ENCODE measurements at places on chromosomes 5 and 9.

- no peak for DNase-seq
Observed at GRCh38 chr9:126536841-126537465, 76.8 kb upstream of the LMX1B start.

- no peak for DNase-seq
Observed at GRCh38 chr9:5532790-5533189, 22.5 kb downstream of the PDCD1LG2 start.

- no peak for DNase-seq
Observed at GRCh38 chr5:11407556-11408145, 496.6 kb downstream of the CTNND2 start.

- no peak for DNase-seq
Observed at GRCh38 chr9:93060746-93061259, 2.3 kb downstream of the SUSD3 start.

- no peak for DNase-seq
Observed at GRCh38 chr5:55187370-55187769, 14.4 kb upstream of the CDC20B start.

GRCh38 chr5:79672392-79672791 lies 17.2 kb upstream of the CMYA5 start:
- DNase-seq: no peak

- DNase-seq: no peak
Observed at GRCh38 chr5:120413686-120414085, 50.4 kb upstream of the PRR16 start.

- DNase-seq: no peak
Observed at GRCh38 chr9:80501635-80502034, 929.9 kb downstream of the TLE4 start.

- DNase-seq: peak; percentile 37
Observed at GRCh38 chr9:93059011-93059714, 662 bp downstream of the SUSD3 start.

DNA sequence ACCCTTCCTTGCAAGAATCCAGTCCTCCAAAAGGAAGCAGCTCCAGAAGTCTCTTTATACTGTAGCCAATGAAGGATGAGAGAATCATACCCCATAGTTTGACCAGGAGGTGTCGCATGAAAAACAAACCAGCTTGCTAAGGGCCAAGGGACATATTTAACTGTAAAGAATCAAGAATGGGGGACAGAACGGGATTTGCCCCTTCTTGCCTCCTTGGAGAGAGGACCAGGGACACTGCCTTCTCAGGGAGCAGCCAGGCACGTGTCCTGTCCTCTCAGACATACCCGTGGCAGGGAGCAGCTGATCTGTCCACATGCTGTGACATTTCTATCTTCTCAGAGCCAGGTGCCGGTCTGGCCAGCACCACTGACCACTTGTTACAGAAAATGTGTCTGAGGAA lies 11.7 kb downstream of the PRUNE2 start:
- no peak for DNase-seq

DNA sequence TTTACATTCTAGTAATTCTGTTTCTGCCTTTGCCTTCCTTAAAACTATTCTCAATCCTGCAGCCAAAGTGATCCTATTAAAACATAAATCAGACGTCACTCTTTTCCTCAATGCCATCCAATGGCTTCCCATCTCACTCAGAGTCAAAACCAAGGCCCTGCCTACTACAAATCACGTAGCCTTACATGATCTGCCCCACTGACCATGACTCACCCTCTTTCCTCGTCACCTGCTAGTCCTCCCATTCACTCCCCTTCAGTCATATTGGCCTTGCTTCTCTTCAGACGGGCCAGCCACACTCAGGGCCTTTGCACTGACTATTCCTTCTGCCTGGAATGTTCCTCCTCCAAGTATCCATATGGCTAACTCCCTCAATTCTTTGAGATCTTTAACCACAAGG lies 39.0 kb upstream of the DMXL1 start:
- DNase-seq: no peak

GRCh38 chr9:83209188-83209731 lies 146.3 kb upstream of the RASEF start:
- DNase-seq: no peak

- DNase-seq: no peak
Observed at GRCh38 chr5:149166591-149167100, 25.4 kb downstream of the ABLIM3 start.

- DNase-seq: no peak
Observed at GRCh38 chr9:75455444-75455921, 367.2 kb downstream of the OSTF1 start.

Measured in stimulated activated CD4-positive, alpha-beta T cell treated with anti-CD3 and anti-CD28 coated beads, Interleukin-12 subunit alpha, Interleukin-12 subunit beta, amount 100 ng/mL, for 4 hours (primary cell).